NCI-H2227 treated with DMSO at 0.1 percent for 48 hours (cell line): ENCODE measurements at places on chromosomes 1 and 21.
A peak's percentile ranks its signal among the peaks of the same experiment; 100 is the strongest.

GRCh38 chr21:37507716-37508115 lies 141.1 kb downstream of the DYRK1A start:
- DNase-seq, result no peak

GRCh38 chr1:48229317-48229716 lies 6.8 kb downstream of the SLC5A9 start:
- DNase-seq, result no peak

GRCh38 chr1:68976916-68977610 lies 480.2 kb upstream of the DEPDC1 start:
- no peak for DNase-seq

DNA sequence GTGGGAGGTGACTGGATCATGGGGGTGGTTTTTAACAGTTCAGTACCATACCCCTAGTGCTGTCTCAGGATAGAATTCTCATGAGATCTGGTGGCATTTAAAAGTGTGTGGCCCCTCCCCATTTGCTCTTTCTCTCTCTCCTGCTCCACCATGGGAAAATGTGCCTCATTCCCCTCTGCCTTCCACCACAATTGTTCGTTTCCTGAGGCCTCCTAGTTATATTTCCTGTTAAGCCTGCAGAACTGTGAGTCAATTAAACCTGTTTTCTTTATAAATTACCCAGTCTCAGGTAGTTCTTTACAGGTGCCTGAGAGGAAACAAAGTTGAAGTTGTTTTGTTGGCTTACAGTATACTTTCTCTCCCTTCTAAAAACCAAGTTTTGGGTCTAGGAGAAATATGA lies 23.1 kb upstream of the SLC22A15 start:
- DNase-seq, result no peak

DNA sequence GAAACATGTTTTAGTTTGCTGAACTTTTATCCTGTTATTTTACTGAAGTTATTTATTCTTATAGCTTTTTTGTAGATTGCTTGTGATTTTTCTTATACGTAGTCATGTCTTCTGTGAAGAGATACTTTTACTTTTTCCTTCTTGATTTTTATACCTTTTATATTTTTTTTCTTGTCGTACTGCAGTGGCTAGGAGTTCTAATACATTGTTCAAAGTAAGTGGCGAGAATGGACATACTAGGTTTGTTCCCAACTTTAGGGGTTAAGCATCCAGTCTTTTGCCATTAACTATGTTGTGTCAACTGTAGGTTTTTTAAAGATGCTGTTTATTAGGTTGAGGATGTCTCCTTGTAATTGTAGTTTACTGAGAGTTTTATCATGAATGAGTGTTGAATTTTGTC lies 36.3 kb downstream of the MAN1A2 start:
- no peak for DNase-seq

DNA sequence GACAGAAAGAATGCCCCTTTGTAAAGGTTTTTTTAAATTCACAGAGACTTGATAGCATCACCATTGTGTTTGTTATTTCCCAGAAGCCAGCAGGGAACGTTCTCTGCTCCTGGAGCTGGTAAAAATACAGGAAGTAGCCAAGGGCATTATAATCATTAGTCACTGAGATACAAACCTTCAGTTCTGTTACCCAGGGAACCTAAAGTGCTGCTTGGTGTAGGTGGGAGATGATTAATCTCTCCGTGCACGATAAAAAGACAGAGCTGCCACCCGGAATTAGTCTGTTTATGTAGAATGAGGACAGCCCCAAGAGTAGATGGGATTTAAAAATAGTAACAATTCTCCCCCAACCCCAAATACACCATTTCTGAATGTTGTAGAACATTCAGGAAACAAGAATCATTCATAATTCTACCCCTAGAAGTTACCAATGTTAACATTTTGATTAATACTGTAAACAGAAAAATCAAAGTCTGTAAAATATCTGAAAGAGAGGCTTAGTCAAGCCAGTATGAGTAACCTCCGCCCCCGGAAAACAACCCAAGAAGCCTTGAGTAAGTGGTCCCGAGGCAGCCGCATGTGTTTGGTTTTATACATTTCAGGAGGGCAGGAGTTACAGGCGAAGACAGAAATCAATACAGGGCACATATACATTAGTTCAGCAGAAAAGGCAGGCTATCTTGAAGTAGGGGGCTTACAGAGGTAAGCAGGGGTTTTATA lies 45.3 kb upstream of the CTBS start:
- DNase-seq, result peak; percentile 81

DNA sequence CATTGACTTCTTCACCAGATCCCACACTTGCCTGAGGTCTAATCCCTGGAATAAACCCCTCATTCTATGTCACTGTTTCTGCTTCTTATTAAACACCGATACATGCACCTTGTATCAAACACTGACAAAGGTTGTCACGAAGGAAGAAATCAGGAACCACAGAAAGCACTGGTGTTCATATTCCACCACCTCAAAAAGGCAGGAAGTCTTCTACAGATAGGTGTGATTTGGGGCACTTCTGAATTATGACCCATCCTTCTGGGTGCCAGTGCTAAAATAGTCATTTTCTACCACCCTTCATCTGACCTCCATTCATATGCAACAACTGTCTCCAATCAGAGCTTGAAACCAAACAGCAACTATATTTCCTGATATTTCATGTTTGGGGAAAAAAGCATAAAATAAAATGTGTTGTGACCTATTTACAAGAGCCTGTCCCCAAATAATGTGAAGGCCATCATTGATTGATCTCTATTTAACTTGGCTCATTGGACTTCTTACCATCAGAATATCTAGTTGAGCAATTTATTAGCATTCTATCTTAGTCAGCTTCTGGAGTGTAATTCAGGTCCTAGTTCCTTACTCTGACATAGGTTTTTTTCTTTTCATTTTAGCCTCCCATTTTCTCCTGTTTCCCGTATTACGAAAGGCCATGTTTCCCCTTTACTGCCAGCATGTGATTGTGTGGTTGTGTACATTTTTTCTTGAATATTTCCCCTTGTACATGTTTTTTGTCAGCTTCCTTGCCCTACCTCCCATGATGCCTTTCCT lies 43.1 kb downstream of the DUSP10 start:
- no peak for DNase-seq

GRCh38 chr1:154198756-154199562 lies 7.1 kb upstream of the TPM3 start:
- peak; percentile 65 for DNase-seq

DNA sequence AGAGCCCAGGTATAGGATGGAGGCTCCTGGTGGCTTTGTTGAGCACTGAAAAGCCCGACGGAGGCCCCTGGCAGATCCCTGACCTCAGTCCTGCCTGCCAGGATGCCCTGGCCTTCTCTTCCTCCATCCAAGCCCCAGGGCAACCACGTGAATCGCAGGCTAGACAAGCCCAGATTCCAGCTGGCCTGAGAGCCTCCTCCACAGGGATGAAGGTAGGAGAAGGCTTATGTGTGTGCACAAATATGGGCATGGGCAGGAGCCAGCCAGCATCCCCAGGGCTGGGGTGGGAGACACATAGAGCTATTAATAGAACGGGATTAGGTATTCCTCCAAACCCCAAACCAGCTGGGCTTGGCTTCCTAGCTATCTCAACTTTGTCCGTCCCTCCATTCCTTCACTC lies 4.0 kb upstream of the EXTL1 start:
- no peak for DNase-seq

- DNase-seq, result no peak
These were observed 31.1 kb upstream of the BCAR3 start for GRCh38 chr1:93712741-93713140.

- no peak for DNase-seq
These were observed 16.0 kb downstream of the DISC1 start for GRCh38 chr1:231642618-231643017.

DNA sequence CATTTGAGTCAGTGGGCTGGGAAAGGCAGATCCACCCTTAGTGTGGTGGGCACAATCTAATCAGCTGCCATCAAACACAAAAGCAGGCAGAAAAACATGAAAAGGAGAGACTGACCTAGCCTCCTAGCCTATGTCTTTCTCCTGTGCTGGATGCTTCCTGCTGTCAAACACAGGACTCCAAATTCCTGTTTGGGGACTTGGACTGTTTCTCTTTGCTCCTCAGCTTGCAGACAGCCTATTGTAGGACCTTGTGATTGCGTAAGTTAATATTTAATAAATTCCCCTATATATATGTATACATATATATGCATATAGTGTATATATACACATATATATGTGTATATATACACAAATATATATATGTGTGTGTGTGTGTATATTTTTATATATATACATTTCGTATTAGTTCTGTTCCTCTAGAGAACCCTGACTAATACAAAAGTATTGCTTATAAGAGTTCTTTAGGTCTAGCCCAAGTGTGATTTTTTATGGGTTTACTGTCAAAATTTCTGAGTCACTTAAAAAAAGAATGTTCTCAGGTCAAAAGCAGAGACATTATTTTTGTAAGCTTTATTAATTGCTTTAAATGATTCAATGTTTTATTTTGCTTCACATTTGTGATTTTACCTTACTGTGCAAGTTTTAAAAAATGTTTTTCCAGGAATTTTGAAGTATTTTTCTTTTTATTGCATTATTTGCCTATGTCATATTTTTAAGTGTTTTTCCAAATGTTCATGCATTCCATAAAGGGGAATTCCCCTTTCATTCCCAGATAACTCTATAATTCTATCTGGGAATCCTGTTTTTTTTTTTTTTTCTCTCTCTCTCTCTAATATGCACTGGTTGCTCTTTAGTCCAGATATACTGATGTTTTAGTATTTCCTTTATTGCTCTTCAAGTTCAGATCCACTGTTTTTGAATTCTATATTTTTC lies 92.1 kb upstream of the ADAMTS5 start:
- DNase-seq, result no peak
